ENCODE measurements at places on chromosomes 5 and 9.

GRCh38 chr9:133944746-133945135 lies 47.4 kb downstream of the VAV2 start:
- peak; percentile 80 for DNase-seq

- peak; percentile 96 for DNase-seq
Observed at GRCh38 chr5:77390795-77391194, 101.3 kb downstream of the WDR41 start.

DNA sequence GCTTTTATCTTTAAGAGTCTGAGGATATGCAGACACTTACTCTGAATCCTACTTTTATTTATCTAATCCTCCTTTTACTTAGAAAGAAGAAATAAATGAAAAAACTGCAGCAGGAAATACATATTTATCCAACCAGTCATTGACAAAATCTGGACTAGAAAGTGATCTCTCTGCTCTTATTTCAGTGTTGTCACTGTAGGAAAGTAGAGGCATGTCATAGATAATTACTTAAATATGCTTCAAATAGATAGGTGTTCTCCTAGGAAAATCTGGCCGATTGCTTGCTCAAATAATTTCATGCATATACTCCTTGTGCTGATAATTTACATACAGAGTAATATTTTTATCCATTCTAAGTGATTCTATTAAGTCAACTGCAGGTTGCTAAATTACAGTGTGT lies 2001.9 kb upstream of the C9orf72 start:
- no peak for DNase-seq

DNA sequence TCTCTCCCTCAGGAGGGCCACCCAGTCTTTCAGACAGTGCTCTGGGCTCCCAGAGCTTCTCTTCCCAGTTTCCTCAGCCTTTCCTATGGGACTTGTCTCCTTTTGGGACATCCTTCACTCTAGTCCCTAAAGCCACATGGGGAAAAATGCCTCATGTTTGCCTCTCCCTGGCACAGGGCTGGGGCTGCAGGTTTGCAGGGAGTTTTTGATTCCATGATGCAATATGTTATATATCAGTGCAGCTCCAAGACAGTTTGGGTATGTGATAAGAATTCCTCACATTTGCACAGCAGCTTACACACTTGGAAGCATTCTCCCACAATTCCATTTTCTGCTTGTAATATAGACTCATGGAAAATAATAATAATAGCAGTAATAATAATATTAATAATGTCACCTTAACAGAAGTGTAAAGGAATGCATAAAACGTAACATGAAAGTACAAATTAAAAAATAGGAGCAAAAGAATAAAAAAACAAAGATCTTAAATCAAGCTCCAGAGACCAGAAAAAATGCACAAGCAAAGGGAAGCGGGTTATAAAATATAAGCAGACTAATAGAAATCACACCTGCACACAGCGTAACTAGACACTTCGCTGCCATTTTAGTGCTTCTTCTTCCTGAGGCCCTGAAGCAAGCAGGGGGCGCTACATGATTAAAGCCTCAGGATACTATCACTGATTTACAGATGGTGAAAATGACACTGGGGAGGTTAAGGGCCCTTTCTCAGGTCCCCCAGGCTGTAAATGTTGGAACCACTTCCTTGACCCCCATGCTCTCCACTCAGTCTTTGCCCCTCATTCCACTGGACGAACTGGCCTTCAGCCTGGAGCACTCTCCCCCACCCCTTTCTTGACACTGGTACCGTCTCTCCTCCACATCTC lies 70.0 kb upstream of the IL17B start:
- peak; percentile 66 for DNase-seq

DNA sequence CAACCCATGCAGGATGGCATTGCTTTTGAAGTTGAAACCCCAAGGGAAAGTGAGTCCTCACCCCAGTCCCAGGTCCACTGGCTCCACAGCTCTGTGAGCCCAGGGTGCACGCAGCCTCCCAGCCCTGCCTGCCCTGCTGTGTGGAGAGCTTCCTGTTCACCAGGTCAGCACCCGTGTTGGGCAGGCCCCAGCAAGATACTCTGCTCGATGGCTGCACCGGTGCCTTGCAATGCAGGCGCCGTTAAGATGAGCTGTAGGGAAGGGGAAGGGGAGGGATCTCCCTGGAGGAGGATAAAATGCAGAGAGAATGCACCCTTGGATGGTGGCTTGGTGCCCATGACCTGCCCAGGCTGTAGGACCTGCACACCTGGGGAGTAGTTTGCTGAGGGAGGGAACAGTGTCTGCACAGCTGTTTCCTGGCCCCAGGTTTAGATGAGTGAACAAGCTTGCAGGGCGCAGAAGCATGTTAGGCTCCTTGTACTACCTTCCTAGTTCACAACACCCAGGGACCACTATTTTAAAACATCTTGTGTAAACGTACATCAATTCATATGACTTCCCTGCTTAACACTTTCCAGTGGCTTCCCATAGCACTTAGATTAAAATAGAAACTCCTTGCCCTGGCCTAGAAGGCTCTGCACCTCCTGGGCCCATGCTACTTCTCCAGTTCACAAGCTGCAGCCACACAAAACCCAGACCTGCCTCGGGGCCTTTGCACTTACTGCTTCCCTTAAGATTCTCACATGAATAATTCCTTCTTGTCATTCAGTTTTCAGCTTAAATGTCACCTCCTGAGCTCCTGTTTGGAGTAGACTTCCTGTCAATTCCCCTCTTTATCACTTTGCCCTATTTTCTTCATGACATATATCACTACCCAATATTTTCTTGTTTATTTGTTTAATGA lies 19.6 kb downstream of the FAT2 start:
- no peak for DNase-seq

DNA sequence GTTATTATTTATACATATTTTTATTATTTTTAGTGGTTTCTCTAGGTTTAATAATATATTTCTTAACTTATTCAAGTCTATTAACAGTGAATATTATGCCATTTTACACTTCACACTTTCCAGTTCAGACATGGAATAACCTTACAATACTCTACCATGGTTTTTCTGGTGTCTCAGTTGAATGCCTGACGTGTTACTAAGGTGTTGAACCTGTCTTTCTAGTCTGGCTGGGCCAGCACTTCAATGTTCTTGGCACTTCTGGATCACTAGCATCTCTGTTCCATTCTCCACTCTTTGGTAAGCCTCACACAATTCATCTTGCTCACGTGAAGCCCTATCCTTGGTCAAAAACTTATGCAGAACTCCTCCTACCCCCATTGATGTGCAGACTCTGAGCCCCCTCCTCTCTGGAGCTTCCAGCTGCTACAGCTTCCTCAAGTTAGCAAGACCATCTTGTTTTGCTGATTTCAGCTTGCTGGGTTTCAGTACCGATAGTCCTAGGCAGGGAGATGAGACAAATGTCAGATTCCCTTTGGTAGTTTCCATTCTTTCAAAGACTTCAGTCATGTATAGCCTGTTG lies 243.1 kb downstream of the FBXO4 start:
- DNase-seq: no peak

DNA sequence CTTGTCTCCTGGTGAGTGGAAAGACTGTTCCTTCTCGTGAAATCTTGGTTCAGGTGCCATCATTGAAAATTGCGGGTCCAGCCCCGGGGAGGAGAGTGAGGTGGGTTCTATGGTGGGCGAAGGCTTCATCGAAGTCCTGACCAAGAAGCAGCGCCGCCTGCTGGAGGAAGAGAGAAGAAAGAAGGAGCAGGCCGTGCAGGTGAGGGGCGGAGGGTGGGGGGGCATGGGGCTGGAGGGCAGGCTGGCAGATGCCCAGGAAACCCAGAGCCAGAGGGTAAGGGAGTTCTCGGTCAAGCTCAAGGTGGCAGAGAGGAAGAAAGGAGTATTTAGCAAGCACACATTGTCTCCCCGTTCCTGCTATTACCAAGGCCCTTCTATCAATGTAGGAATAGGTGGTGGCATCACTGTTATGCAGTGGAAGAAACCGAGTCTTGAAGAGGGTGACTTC lies 24.3 kb upstream of the POMT1 start:
- peak; percentile 23 for DNase-seq

DNA sequence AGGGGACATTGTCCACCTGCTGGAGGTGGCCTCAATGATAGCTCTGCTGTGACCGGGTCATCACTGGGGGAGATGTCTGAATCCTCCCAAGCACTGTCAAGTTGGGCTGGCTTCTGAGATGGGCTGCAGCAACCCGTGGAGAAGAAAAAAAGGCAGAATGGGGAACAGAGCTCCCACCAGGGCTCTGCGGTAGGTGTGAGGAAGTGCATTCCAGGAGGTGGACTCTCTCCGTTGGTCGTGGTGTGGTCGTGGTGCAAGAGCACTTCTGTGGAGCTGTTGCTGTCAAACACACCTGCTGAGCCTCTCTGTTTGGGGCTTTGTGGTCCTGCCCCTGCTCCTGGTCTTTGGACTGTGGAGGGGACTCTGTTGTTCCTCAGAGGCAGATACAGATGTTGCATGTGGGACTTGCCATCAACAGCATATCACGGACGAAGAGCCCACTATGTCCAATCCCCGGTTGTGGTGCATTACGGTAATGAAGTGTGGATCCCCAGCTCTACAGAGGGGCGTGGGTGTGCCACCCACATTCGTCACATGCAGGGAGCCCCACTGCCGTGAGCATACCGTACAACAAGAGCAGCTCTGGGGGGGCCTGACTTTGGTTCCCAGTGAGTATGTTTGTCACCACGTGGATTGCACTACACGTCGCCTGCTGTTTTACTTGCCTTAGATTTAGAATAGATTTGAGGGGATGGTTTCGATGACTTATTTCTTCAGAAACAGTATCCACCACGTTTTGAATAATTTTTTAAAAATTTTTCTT lies 36.0 kb upstream of the PITX1 start:
- DNase-seq: no peak

- peak; percentile 85 for DNase-seq
Observed at GRCh38 chr9:88537761-88538091, 2.7 kb downstream of the NXNL2 start.

DNA sequence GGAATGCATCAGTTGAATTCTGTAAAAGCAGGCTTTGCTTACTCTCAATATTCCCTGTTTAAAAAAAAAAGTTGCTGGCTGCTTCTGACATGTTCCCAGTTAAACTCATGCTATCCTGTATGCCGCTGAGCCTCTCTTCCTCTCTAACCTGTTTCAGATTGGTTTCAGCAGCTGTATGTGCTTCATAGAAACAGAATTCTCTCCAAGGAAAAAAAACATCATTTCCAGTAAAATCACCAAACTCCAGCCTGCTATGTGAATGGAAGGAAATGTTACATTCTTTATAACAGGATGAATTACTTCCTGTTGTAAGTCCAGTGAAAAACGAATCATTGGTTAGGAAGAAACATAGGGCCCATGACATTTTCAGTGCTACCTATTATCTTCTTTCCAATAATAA lies 25.7 kb upstream of the KCNV2 start:
- peak; percentile 12 for DNase-seq

DNA sequence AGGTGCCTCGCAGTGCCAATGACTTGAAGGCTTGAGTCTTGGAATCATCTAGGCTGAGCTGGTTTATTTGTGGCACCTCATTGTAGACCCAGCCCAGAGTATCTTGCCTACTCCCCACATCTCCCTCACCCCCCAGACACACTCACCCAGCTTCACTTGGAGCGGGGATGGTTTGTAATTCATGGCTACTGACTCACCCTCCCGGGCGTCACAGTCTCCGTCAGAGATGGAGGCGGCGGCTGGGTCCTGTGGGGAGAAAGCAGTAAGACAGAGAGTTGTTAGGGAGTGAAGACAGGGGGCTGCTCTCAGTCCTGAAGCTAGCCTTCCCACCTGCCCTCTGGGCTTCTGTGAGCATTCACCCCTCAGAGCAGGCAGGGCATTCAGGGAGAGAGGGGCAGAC lies 29.0 kb upstream of the MYORG start:
- DNase-seq: peak; percentile 65

DNA sequence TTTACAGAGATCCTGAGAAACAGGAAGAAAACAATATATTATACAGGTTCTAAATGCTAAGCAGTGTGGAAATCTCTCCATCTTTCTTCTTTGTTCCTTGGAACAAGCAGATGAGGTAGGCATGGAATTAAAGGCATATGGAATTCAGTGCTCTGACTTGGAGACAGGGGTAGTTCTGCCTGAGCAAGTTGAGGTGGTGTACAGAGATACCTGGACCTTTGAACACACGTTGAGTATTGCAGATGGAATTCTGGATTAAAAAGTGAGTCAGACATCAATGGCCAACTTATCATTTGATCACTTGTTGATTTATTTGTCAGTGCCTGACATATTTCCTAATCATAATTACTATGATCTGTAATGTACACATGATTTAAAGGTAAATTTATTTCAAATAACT lies 293.9 kb upstream of the IRX4 start:
- no peak for DNase-seq

DNA sequence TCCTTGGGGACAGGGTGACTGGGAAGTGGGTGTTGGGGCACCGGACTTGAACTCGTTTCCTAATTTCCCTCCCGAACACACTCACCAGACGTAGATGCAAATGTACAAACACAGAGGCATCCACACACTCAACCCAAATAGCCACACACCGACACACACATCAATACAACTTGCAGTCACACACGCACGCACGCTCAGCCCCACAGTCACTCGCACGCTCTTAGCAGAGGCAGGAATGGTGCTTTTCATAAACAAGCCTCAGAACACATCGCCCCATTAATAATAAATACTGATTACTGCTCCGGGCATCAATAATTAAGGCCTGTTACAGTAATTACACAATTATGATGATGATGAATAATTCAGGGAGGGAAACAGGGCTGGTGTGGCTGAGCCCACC lies 5.7 kb downstream of the BARHL1 start:
- no peak for DNase-seq

DNA sequence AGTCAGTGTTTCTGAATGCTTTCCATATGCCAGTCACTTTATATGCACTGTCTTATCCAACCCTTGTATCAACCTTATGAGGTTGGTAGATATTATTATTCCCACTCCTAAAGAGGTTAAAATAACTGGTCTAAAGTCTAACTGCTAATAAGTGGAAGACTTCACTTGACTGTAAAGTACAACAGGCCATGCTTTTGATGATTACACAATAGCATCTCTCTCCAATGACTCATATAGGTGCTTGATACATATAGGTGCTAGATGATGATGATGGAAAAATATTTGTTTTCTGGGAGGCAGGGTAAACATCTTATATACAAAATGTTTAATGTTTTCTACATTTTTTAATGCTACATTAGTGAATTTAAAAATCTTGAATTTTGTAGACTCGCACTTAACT lies 75.9 kb upstream of the NR3C1 start:
- DNase-seq: no peak

- DNase-seq: no peak
Observed at GRCh38 chr5:151224372-151224771, 480 bp upstream of the CCDC69 start.

GRCh38 chr5:109410389-109411148 lies 795 bp upstream of the PJA2 start:
- peak; percentile 88 for DNase-seq

DNA sequence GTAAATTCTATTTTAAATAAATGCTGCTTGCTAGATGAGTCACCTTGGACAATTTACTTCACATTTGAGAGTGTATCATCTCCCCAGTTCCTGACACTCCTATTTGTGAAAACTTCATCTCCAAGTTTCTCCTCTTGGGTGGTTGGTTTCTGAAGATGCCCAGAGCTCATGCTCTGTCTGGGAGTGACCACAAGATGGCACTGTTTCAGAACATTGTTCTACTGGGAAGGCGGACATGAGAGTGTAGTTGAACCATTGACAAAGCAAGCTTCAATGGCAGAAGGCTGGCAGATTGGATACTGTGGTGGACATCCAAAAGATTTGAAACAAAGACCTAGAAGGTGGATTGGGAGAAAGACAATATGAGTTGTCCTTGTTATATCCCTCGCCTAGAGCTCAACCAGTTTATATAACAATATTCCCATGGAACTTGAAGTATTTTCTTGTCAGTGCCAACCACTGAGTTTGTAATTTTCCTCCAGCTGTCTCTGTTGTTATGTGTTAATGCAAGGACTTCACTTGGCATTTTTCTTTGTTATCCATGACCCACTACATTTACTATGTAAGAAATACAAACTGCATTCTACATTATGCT lies 234.3 kb upstream of the ANKH start:
- DNase-seq: peak; percentile 61

All from fibroblast of mammary gland (primary cell).